CD4-positive, alpha-beta memory T cell (primary cell): ENCODE measurements at places on chromosomes 5 and 9. TPM values are rescaled to one million over a fixed set of nuclear protein-coding genes. Genes with fewer than 3 reads are reported as not detected.

Gene STPG3
- not detected for polyA plus RNA-seq

GRCh38 chr5:35785601-35786085, 71.0 kb upstream of the IL7R start:
- peaks cover 83% of the 10 kb centered on the region for H3K4me1 ChIP-seq
- H3K27me3 ChIP-seq: no peaks in the 10 kb centered on the region
- H3K36me3 ChIP-seq: no peaks in the 10 kb centered on the region
- DNase-seq: no peak

GRCh38 chr5:157475432-157475831, 15.4 kb downstream of the NIPAL4 start:
- DNase-seq: no peak
- peaks cover 15% of the 10 kb centered on the region for H3K36me3 ChIP-seq
- no peak overlapping the region for H3K27ac ChIP-seq
- H3K4me3 ChIP-seq: no peak overlapping the region
- H3K27me3 ChIP-seq: no peaks in the 10 kb centered on the region

DNA sequence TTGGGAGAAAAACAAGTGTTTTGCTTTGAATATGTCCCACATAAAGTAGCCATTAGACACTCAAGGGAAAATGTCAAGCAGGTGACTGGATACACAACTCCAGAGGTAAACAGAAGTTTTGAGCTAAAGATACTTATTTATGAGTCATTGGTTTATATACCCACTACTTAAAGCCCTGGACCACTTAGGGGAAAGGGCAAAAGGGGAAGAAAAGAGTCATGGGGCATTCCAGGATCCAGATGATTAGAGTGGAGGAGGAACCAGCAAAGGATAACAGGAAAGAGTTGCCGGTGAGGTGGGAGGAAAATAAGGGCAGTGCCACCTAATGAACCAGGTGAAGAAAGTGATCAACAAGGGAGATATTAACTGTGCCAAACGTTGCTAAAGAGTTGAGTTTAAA, 254.2 kb upstream of the NR4A3 start:
- H3K36me3 ChIP-seq: no peaks in the 10 kb centered on the region
- H3K27me3 ChIP-seq: no peaks in the 10 kb centered on the region
- H3K4me1 ChIP-seq: no peaks in the 10 kb centered on the region
- H3K4me3 ChIP-seq: no peak overlapping the region
- no peak overlapping the region for H3K27ac ChIP-seq

DNA sequence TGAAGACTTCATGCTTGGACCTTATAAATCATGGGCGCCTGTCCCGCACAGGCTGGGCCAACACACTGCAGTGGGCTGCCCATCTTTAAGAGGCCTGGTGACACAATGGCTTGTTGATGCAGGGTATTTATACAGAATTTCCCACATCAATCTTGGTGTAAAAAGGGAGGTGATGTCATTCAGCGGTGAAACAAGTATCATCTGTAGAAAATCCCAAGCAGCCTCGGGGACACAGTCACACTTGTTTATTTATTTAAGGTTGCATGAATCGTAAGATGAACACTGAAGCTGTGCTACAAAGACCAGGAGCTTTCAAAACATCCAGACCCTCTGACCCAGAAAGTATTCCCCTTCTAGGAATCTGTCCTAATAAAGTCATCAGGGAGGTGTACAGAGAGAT, 40.5 kb downstream of the SMIM23 start:
- DNase-seq: no peak
- H3K27me3 ChIP-seq: no peaks in the 10 kb centered on the region
- H3K4me1 ChIP-seq: no peaks in the 10 kb centered on the region
- H3K27ac ChIP-seq: no peak overlapping the region
- H3K36me3 ChIP-seq: no peaks in the 10 kb centered on the region

DNA sequence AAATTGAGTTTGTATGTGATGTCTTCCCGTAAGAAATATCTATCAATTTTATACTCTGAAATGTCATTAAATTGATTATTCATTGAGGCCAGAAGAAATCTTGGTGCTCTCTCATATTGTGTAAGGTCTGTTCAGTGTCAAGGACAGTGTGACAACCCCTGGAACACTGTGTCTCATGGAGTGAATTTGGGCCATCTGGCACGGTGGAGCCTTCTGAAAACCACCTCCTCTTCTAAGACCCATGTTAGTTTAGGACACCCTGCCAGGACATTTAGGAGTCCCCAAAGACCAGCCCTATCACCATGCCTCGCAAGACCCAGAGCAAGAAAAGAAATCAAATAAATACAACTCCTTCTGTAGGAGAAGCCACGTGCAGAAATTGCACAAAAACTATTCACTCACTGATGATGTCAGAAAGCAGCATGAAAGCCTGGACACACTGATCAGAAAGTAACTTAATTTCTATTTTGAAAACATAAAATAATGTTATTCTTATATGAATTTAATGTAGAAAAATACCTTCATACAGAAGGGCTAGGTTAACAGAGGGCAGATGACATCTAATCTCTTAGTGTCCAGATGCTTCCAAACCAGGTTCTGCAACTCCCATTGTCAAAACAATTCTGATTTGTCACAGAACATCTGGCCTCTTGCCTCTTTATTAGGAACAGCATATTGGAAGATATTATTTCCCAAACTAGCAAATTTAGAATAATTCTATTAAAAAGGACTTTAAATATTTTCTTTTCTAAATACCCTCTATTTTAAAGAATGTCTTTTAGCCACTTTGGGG, 298.8 kb downstream of the NR2F1-AS1 start:
- H3K27me3 ChIP-seq: no peaks in the 10 kb centered on the region
- H3K27ac ChIP-seq: no peak overlapping the region
- H3K4me1 ChIP-seq: no peaks in the 10 kb centered on the region
- no peak for DNase-seq
- H3K4me3 ChIP-seq: no peak overlapping the region

GRCh38 chr9:113645978-113646253, 182.4 kb downstream of the RGS3 start:
- no peaks in the 10 kb centered on the region for H3K27me3 ChIP-seq
- no peak overlapping the region for H3K27ac ChIP-seq
- H3K4me3 ChIP-seq: no peak overlapping the region
- no peak for DNase-seq
- H3K4me1 ChIP-seq: no peaks in the 10 kb centered on the region

DNA sequence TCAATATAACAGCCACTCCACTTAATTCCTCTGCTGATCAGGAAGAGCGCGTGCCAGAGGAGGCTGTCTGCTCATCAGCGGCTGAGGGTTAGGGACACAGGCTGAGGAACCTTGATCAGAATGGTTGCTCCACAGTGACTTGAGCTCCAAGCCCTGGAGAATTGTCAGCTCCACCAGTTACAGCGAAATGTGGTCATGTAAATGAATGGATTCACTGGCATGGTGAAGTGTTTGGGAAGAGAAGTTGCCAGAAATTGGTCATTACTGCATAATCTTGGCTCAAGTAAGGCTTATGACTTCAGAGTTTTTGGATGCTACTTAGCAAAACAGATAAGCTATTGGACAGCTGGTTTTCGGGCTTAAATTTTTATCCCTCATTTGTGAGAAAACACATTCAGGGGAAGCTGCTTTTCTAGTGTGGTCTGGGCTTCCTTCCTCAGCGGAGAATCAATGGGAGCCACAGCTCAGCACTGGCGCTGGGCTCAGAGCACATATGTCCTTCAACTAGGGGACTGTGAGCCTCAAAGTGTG, 65.0 kb downstream of the PRRT1B start:
- no peak overlapping the region for H3K27ac ChIP-seq
- H3K4me3 ChIP-seq: no peak overlapping the region
- no peaks in the 10 kb centered on the region for H3K4me1 ChIP-seq
- peaks cover 54% of the 10 kb centered on the region for H3K36me3 ChIP-seq
- no peak for DNase-seq

GRCh38 chr9:76651119-76651705, 113.0 kb upstream of the PCA3 start:
- no peak overlapping the region for H3K27ac ChIP-seq
- peak overlapping the region; percentile 23 for H3K4me3 ChIP-seq
- no peaks in the 10 kb centered on the region for H3K36me3 ChIP-seq
- no peak for DNase-seq
- peaks cover 25% of the 10 kb centered on the region for H3K4me1 ChIP-seq
